ENCODE measurements at places on chromosomes 7 and 10. TPM values are rescaled to one million over a fixed set of nuclear protein-coding genes. Genes with fewer than 3 reads are reported as not detected.

DENND2A gene
- total RNA-seq, result 0.38 TPM

SLC26A5 gene
- total RNA-seq, result not detected

NXPH1 gene
- total RNA-seq, result not detected

CHST15 gene
- total RNA-seq, result 8.1 TPM

YWHAG gene
- 226 TPM for total RNA-seq

CYP2C19 gene
- total RNA-seq, result not detected

FOXK1 gene
- total RNA-seq, result 11.8 TPM

R3HCC1L gene
- total RNA-seq, result 12.9 TPM

ODAD2 gene
- 0.13 TPM for total RNA-seq

CPED1 gene
- total RNA-seq, result not detected

TRIM50 gene
- not detected for total RNA-seq

Measured in A549 treated with CORT108297 at 1 μM for 4 hours (cell line).